NB4 (cell line): ENCODE measurements at places on chromosomes 5 and 9.
A peak's percentile ranks its signal among the peaks of the same experiment; 100 is the strongest.

DNA sequence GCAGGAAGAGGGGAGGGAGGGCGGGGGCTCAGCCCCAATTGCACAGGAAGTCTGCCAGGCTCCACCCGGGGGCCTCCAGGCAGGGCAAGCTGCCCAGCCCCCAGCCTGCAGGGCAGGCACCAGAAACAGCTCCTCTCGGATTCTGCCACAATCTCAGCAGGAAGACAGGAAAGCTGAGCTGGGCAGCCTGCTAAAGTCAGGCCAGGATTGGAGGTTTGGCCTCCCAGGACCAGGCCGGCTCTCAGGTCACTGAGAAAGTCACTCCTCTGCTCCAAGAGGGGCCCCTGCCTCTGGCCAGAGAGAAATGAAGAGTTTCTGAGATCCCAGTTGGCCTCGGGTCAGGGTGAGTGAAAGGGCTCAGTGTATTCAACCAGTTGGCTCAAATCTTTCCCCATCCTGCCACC lies 54.6 kb upstream of the STXBP1 start:
- peak; percentile 73 for DNase-seq

DNA sequence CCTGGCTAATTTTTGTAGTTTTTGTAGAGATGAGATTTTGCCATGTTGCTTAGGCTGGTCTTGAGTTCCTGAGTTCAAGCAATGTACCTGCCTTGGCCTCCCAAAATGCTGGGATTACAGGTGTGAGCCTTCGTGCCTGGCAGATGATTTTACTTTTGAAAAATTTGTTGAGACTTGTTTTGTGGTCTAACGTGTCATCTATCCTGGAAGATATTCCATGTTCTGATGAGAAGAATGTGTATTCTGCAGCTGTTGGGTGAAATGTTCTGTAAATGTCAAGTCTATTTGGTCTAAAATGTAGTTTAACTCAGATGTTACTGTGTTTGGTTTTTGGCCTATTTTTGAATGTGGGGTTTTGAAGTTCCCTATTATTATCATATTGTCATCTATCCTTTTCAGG lies 145.6 kb downstream of the XRCC4 start:
- DNase-seq: no peak

GRCh38 chr9:93324191-93324834 lies 127.2 kb upstream of the FAM120A start:
- no peak for DNase-seq

GRCh38 chr9:112631313-112632070 lies 86.4 kb downstream of the INIP start:
- peak; percentile 49 for DNase-seq

- DNase-seq: peak; percentile 9
These were observed 60.8 kb downstream of the FOXD1 start for GRCh38 chr5:73387601-73388305.

DNA sequence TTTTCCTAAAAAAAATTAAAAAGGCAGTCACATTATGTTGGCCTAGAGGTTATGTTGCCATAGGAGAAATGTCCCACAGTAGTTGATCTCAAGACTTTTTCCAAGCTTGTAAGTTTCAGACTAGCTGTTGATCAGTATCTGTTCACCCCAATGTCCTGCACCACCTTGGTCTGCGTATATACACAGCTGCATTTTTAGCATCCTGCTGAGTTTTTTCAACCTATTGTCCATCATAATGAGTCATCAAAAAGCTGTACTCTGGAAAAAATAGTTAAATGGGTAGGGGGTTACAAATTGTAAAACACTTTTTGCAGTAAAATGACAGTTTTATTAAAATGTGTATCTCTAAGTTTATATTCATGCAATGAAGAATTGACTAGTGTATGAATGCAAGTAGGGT lies 53.2 kb upstream of the TMEM171 start:
- DNase-seq: no peak

GRCh38 chr9:97364769-97365490 lies 47.0 kb upstream of the TDRD7 start:
- no peak for DNase-seq

GRCh38 chr9:87796196-87796595 lies 70.3 kb downstream of the CTSL start:
- DNase-seq: peak; percentile 18

GRCh38 chr5:144944936-144945335 lies 774.3 kb downstream of the KCTD16 start:
- no peak for DNase-seq
